Left forelimb (tissue), 1 donor: ENCODE measurements at places on chromosomes 2 and 18.

- DNase-seq, result no peak
Observed at GRCh38 chr18:59881728-59882656, 17.8 kb upstream of the PMAIP1 start.

DNA sequence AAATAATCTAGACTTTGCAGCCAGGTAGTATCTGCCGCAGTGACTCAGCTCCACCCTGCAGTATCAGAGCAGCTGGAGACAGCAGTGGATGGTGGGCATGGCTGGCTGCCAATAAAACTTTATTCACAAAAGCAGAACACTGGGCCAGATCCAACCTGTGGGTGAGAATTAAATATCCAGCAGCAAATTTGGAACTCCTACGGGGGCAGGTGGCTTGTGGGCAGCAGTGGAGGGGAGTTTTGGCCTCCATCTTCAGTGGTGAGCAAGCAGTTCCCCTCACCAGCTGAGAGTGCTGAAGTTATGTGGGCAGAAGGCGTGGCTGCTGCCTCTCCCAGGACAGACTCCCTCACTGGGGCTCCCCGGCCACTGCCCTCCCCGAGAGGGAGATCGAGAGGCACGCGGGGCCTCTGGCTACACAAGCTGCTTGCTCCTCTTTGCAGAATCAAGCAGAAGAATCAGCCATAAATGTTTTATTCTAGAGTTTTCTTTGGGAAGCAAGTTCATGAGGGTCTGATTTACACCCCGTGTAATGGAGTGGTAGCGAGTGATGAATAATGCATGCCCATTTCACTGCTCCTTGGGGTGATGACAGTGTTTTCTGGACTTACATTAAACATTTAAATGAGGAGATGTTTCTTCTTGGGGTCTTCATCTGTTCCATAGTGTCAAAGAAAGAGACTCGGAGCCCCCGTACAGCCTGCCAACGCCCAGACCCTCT, 204.3 kb downstream of the SEPTIN10 start:
- no peak for DNase-seq

DNA sequence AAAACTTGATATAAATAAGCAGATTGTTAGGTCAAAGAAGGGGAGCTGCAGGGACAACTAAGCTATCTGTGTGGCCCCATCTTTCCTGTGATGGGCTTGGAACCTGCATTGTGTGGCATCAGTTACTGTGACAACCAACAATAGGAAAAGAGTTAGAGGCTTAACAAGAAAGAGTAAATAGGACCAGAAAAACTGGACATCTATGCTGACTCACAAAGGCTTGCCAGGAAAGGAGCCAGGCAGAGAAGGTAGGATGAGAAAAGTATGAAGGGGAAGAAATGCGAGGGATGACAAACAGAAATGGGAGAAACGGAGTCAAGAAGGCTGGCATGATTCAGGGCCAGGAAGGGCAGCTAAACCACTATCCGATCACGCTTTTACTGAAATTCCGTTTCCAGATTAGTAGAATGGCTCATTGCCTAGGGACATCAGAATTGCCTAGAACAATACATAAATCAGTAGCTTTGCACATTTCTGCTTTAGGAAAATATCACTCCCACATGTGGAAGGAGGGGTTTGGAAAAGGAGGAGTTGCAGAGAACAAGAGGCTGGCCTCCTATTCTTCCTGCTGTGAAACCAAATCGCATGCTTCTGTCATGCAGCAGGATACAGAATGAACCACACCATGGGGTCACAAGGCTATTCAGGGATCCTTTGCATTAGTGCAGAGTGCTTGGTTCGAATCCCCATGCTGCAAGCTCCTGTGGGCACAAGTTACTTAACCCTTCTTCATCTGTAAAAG, 7.3 kb downstream of the PLA2R1 start:
- DNase-seq, result no peak

DNA sequence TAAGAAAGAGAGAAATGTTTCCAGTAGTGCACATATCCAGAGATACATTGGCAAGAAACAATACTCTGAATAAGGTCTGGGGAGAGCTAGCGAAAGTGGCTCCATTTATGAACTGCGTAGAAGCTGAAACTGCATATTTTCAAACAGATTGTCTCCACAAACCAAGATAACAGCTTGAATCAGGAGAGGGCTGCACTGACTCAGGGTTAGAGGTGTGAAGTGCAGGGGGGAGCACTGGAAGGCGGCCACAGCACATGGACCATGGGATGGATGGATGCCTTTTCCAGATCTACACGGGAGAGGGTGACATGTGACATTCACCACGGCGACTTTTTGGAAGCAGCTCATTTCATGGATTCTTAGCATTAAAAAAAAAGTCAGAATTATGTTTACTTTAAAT, 729.4 kb downstream of the RNF144A start:
- no peak for DNase-seq

DNA sequence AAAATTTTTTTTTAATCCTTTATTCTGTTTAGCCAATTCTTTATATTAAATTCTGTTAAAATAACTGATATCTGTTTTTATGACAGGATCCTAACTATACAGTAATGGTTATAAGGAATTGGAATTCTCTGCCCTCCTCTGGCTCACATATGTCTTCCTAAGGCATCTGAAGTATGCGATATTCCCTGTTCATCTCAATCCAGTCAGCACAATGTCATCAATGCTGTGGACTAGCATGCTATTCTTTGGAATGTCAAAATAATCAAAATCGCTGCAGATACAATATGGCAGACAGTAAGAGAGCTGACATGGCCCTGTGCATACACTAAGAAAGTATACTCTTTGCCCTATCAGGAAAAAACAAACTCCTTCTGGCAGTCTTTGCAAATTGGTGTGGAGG, 107.6 kb downstream of the AP1S3 start:
- no peak for DNase-seq

DNA sequence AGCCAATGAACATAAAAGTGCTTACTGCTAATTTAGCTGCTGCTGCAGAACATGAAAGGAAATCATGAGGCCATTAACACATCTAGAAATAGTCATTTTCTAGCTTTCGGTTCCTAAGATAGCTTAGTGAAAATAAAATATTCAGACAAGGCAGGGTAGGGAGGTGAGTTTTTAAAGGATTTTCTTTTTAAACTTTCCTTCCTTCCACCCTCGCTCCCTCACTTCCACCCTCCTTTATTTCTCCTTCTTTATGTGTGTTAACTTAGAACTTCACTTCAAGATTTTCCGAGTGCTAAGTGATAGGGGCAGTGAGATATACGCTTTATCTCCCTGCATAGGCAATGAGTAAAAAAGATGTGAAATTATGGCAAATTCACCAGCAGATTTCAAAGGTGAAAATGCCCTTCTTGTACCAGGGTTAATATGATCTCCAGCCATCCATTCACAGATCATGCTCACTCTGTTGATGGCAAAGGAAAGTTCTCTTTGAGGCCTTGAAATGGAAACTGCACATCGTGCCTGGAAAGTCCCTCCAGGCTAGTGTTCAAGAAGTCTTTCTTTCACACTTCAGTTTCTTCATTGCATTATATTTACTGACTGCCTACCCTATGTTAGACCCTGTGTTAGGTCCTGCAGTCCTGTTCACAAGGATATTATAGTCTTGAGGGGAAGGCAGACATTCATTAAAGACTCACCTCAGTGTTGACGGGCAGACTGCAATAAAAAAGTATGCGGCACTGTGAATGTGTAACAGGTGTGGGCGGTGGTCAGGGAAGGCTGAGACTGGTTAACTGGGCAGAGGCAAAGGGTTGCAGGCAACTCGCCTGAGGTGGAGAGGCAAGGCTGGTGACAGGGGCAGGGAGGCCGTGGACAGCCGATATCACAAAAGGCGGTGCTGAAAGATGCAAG, 200.8 kb downstream of the PLCL1 start:
- no peak for DNase-seq

- DNase-seq, result no peak
Observed at GRCh38 chr2:56449002-56449431, 265.2 kb downstream of the CCDC85A start.

DNA sequence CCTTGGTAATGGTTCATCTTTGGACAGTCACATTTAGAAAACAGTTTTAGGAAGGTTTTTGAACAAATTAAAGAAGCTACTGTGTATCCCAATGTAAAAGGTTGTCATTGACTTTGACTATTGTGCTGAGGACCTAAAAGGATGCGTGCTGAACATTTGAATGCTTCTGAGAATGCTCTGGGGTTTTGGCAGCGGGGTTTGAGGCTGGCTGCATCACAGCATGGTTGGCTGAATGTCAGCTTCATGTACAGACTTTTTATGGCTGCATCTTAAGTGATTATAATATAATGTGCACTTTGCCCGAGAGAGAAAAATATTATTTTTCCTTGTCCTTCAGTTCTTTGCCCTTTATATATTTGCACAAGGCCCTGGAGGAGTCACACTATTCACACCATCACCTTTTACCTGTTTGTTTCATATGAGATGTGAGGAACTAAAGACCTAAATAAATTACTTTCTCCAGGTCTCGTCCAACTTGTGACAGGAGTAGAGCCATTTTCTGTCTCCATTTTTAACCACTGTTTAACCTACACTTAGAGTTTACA, 125.9 kb downstream of the CCDC85A start:
- no peak for DNase-seq

GRCh38 chr2:161122772-161123530, 37.3 kb upstream of the TANK start:
- no peak for DNase-seq

- DNase-seq, result no peak
Observed at GRCh38 chr18:474416-474815, 26.1 kb downstream of the COLEC12 start.

DNA sequence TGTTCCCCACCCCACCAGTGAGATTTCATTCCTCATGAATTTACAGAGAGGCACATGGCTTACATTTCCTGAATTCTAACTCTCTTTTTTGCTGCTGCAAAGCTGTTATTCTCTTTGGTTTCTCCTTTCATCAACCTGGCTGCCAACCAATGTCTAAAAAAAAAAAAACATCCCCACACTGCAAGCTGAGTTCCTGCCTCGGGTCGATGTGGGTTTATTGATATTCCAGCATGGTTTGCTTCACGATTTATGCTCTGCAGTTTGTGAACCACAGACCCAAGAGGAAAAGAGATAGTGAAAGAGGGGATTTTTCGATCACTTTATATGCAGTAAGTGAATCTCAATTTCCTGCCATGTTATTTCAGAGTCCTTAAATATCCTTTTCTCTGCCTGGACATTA, 363.6 kb downstream of the LPIN1 start:
- DNase-seq, result no peak

DNA sequence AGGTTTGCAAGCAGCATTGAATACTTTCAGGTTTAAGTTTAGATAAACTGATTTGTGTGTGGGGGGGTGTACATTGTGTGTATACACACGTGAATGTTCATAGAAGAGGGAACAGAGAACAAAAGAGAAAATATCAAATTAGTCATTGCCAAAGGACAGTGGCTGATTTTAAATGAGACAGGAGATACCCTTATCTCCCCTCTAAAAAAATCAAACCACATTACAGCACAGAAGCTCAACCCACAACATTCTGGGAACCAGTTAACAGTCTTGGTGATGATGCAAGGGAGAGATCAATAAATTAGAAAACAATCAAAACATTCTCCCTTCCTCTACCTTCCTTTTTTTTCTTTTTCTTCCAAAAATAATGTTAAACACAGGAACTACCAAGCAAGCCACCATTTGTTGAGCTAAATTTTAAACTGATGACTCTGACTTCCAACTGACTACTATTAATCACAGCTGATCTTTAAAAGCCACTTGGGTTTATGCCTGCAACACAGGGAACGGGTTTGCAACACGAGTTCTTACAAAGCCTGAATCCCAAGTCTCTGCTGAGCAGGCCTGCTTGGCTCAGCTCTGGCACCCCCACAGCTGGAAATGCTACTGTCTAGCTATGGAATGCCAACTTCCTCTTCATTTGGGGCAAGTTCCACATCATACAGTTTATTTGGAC, 119.2 kb upstream of the ACVR1C start:
- DNase-seq, result no peak

DNA sequence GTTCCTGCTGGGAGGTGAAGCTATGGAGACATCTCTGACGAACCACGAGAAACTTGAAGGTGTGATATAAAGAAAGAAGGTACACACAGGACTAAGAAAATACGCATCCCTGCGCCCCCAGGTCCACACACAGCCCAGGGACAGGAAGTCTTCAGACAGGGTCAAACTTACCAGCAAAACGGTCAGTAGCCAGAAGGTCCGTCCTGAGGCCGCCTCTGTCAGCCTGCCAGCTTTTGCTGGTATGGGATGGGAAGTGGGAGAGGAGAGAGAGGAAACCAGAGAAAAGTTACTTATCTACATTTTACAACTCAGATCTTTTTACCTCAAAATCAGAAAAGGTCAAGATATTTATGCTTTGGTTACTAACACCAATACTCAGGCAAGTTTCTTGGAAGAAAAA, 47.2 kb downstream of the HDLBP start:
- DNase-seq, result no peak

DNA sequence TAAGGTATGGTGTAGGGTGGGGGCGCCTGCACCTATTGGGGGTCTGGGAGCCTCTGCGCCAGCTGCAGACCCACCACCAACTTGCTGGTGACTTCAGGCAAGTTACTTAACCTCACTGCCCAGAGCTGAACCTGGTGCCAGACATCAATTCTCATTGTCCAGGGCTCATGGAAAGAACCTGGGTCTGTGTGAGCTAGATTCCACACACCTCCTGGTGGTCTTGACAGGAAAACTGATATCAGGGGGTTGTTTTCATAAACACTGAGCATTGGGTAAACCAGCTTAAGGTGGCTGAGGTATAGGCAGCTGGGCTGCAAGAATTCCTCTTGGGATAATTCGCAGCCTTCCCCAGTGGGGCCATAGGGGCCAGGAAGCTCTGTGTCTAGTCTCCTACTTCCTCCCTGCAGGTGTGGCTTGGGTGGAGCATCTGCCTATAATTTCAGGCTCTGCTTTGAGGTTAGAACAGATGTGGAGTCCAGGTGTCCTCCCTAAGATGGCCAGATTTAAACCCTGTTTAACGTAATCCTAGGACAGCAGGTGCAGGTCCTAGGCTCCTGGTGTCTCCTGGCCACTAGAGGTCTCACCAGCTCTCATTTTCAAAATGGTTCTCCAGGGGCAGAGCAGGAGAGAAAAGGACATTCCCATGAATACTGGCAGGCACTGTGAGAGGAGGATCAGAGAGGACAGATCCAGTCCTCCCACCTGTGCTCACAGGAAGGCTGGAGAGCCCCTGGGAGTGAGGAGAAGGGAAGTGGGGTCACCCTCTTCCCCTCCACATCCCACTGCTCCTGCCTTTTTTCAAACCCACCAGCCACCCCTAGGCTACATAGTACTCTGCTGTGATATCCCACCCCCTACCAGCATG, 100.4 kb upstream of the SMAD2 start:
- DNase-seq, result peak; percentile 69

DNA sequence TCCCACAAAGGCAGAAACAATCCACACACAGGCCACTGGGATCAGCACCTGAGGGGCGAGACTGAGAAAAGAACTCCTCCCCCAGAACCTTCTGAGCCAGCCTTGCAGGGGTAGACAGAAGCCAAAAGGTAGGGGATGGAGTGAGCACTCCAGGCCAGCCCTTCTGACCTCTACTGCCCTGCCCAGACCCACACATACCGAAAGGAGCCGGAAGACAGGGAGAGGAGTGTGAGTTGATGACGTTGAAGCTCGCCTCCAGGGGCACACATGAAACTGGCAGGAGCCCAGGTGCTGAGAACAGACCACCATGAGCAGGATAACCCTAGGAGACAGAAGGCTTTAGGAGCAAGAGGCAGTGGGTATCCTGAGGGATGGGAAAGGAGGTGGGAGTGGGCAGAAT, 1.8 kb downstream of the SLC23A3 start:
- no peak for DNase-seq

- no peak for DNase-seq
Observed at GRCh38 chr18:70662588-70662987, 373.7 kb downstream of the SOCS6 start.

- DNase-seq, result no peak
Observed at GRCh38 chr18:10702206-10702605, 176.4 kb downstream of the NAPG start.

GRCh38 chr2:101549371-101549770, 74.5 kb upstream of the RFX8 start:
- DNase-seq, result no peak
